ENCODE measurements at places on chromosomes 4 and X. TPM values are rescaled to one million over a fixed set of nuclear protein-coding genes. Genes with fewer than 3 reads are reported as not detected.
A peak's percentile ranks its signal among the peaks of the same experiment; 100 is the strongest.

DNA sequence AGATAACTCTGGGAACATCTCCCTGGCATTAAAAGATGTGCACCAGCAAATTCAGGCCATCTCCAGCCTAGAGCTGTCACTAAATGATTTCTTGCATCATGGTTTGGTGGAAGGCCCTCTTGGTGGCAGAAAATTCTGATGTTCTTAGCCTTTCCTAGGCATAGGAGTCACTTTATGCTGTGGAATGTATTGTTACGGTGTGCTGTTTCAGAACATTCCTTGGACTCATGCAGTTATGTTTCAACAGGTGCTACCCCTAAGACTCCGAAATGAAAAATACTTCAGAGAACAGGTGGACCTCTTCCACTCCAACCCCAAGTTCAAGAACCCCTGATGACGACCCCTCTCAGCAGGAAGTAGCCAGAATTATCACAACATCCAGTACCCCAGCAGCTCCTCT lies 20.3 kb upstream of the PAPSS1 start:
- H3K27me3 ChIP-seq: no peaks in the 10 kb centered on the region
- DNase-seq: no peak
- H3K4me1 ChIP-seq: peaks cover 33% of the 10 kb centered on the region
- no peaks in the 10 kb centered on the region for H3K36me3 ChIP-seq
- peak overlapping the region; percentile 93 for H3K27ac ChIP-seq
- no peak overlapping the region for H3K4me3 ChIP-seq

DNA sequence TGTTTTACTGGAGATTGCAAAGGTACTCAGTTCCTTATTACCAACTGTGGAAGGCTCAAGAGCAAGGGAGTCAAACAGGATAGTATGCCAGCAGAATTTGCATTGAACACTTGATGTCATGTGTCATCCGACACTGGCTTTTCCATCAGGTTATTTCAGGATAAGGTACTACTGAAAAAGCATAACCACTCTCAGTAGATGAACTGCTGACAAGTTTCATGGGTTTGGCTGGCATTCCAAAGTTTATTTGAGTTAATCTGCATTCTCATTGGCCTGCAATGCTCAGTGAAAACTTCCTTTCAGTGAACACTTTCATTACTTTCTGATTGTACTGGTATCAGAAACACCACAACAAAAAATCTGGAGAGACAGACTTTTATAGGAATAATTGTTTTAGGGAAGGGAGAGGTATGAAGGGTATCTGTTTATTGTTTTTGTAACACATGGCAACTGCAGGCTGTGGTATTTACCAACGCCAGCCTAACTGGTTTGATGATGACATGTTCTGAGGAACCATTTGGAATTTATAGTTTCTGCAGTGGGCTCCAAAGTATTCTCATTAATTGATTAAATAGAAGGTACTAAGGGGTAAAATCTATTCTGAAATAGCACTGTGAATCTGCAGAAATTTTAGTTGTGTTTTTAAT lies 345.7 kb upstream of the NR3C2 start:
- no peaks in the 10 kb centered on the region for H3K27me3 ChIP-seq
- DNase-seq: no peak
- H3K4me1 ChIP-seq: peaks cover 26% of the 10 kb centered on the region
- no peaks in the 10 kb centered on the region for H3K36me3 ChIP-seq

DNA sequence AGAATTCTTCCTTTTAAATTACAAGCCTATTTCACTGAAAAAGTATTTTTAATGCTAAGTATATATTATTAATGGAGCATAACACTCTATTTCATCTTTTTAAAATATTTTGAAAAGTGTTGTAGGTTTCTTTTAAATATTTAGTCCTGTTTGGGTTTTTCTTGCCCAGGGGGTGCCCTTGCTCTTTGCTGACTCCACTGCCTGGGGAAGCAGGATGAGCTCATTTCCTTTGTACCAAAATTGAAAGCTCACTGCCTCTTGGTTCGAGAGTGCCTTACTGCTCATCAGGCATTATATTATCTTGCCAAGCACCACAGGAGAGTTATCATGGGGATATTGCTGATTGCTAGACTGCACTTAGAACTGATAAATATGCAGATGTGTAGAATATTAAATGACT lies 819.2 kb downstream of the PCDH18 start:
- peaks cover 9% of the 10 kb centered on the region for H3K4me1 ChIP-seq
- no peak overlapping the region for H3K27ac ChIP-seq
- no peak for DNase-seq
- no peaks in the 10 kb centered on the region for H3K27me3 ChIP-seq
- H3K36me3 ChIP-seq: peaks cover 4% of the 10 kb centered on the region

Gene PLXNB3
- 3.6 TPM for total RNA-seq

DNA sequence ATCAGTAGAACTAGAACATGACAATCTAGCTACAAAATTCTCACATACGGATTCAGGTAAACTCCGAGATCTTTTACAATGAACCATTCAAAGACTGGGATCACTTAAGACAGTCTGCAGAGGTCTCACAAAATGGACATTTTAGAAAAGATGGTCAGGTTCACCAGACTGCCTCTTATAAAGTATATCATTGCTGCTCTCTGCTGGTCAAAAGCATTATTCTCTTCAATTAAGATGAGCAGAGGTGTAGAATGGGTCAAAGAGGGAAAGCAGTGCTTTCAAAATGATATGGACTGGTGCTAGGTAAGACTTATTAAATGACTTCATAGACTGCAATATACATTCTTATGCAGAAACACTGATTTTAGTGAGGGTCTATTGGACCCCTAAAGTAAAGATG lies 434.7 kb downstream of the PACRGL start:
- H3K27ac ChIP-seq: no peak overlapping the region
- peaks cover 3% of the 10 kb centered on the region for H3K27me3 ChIP-seq
- H3K4me3 ChIP-seq: no peak overlapping the region
- no peak for DNase-seq

DNA sequence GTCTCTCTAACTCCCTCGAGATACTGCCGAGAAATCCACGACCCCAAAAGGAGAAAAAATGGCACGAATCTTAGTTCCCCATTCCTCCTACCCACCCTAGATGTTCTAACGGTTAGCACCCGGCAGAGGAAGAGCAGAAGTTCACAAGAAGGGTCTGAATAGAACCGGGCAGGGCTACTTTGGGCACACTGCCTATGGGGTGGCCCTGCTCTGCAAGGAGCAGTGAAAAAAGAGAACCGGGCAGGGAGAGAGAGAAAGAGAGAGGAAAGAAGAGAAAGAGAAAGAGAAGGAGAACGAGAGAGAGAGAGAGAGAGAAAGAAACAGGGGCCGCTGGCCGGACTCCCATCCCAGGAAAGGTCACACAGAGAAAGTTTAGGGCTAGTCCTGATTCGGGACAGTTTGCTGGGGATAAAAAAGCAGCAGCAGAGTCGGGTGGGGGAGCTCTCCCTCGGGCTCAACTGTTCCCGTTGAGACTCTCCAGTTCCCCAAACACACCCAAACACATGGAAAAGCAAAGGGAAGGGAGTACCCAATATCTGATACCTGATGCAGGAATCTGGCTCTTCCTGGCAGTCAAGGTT lies 468 bp downstream of the GLA start:
- no peak for DNase-seq
- H3K27me3 ChIP-seq: no peaks in the 10 kb centered on the region
- H3K27ac ChIP-seq: peak overlapping the region; percentile 98
- peaks cover 10% of the 10 kb centered on the region for H3K36me3 ChIP-seq
- peaks cover 22% of the 10 kb centered on the region for H3K4me1 ChIP-seq

DNA sequence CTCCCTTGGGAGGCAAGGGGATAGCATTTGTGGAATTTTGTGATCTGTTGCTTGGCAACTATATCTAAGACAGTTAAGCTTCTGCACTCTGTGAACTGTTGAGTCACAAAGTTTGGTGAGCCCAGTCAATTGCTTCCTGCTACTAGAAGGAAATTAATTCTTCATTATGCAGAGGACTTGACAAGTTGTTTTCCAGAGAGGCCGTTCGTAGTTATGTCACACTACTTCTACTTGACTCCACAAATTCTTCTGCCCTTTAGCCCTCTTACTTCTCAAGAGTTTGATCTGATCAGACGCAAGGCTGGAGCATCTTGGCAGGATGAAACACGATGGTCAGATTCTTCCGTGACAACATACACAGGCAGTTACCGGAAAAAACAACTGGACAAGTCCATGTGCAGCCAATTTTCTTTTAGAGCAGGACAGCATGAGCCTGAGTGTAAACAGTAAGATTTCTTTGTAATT lies at the start of gene C4orf51:
C4orf51 (plus strand) TSS at position 156 of the 465 bp plus-strand sequence; CDS start at position 214, 58 bp downstream.
- peak within 1 kb of the TSS; percentile 80 for H3K27ac ChIP-seq
- H3K36me3 ChIP-seq: peaks cover 3% of the 10 kb centered on the region
- H3K4me3 ChIP-seq: no peak within 1 kb of the TSS
- H3K27me3 ChIP-seq: no peaks in the 10 kb centered on the region
- no peak for DNase-seq

GRCh38 chr4:128512767-128513322 lies 225.2 kb upstream of the PGRMC2 start:
- no peaks in the 10 kb centered on the region for H3K27me3 ChIP-seq
- H3K36me3 ChIP-seq: peaks cover 3% of the 10 kb centered on the region
- H3K27ac ChIP-seq: no peak overlapping the region
- no peak for DNase-seq
- H3K4me1 ChIP-seq: peaks cover 10% of the 10 kb centered on the region
- no peak overlapping the region for H3K4me3 ChIP-seq

DNA sequence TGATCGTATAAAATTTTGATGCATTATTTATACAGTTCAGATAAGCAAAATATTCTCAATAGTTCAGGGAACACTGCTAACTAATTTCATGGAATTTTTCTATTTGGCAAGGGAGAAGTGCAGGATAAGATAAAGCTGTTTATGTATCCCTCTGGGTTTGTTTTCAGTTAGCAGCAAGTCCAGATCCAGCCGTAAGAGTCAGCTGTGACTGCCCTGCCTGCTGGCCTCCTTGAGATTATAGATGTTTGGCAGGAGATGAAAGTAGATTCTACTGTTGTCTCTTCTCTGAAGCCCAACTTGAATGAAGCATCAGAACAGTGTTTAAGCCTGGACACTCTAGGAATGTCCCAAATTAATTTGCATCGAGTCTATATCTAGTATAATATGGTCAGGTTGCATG lies 29.5 kb downstream of the ANTXR2 start:
- H3K27ac ChIP-seq: peak overlapping the region; percentile 73
- peaks cover 26% of the 10 kb centered on the region for H3K4me1 ChIP-seq
- H3K27me3 ChIP-seq: no peaks in the 10 kb centered on the region
- H3K36me3 ChIP-seq: peaks cover 37% of the 10 kb centered on the region

- H3K27ac ChIP-seq: no peak overlapping the region
- DNase-seq: no peak
- peaks cover 10% of the 10 kb centered on the region for H3K4me1 ChIP-seq
- H3K27me3 ChIP-seq: no peaks in the 10 kb centered on the region
These were observed 32.7 kb downstream of the ACSL1 start for GRCh38 chr4:184792950-184793555.

DNA sequence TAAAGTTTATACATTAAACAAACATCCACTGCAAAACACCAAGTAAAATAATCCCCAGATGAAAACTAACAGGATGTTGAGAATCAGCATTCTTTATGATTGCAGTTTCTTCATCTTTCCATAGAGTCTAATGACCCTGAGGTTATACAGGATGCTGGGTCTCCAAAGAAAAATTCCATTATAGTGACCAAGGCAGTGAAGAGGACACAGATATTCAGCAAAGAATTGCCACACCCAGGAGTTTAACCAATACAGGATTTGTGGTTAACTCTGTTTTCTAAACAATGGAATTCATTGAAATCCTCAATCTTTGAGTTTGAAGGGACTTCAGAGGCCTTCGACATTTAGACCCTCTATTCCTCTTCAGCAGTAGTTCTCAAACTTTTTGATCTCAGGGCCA lies 76.2 kb upstream of the ESX1 start:
- H3K27me3 ChIP-seq: no peaks in the 10 kb centered on the region
- no peaks in the 10 kb centered on the region for H3K36me3 ChIP-seq
- no peaks in the 10 kb centered on the region for H3K4me1 ChIP-seq
- H3K4me3 ChIP-seq: no peak overlapping the region
- H3K27ac ChIP-seq: no peak overlapping the region

GRCh38 chr4:138789796-138790195 lies 225.8 kb upstream of the NOCT start:
- no peaks in the 10 kb centered on the region for H3K36me3 ChIP-seq
- H3K27me3 ChIP-seq: no peaks in the 10 kb centered on the region
- no peak overlapping the region for H3K4me3 ChIP-seq
- no peak for DNase-seq
- H3K4me1 ChIP-seq: peaks cover 2% of the 10 kb centered on the region

GRCh38 chr4:110104661-110105060 lies 93.8 kb downstream of the ELOVL6 start:
- no peak overlapping the region for H3K27ac ChIP-seq
- H3K27me3 ChIP-seq: no peaks in the 10 kb centered on the region

- H3K27me3 ChIP-seq: no peaks in the 10 kb centered on the region
- H3K4me1 ChIP-seq: no peaks in the 10 kb centered on the region
- H3K27ac ChIP-seq: no peak overlapping the region
These were observed 496.0 kb upstream of the AGA start for GRCh38 chr4:177938226-177938625.

DNA sequence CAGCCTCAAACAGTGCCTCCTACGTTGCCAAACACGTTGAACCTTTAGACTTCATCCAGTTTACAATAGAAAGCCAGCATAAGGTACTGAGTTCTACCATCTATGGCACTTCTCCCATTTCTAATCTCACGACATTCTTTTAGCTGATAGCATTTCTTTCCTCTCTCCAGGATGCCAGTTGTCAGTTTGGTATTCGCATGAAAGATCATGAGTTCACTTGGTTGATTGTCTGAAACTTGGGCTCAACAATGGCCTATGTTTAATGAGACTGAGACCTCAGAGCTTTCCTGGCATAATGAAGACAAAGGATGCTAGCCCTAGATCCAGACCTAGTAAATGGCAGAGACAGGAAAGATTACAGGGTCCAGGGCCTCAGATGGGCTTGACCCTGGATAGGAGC lies 69.2 kb upstream of the SPRY1 start:
- no peak for DNase-seq
- no peak overlapping the region for H3K27ac ChIP-seq
- H3K27me3 ChIP-seq: no peaks in the 10 kb centered on the region
- peaks cover 12% of the 10 kb centered on the region for H3K36me3 ChIP-seq
- H3K4me1 ChIP-seq: no peaks in the 10 kb centered on the region

Gene P2RY4
- total RNA-seq: 1.1 TPM

- H3K27ac ChIP-seq: no peak overlapping the region
- H3K36me3 ChIP-seq: no peaks in the 10 kb centered on the region
- no peak overlapping the region for H3K4me3 ChIP-seq
- H3K27me3 ChIP-seq: no peaks in the 10 kb centered on the region
- DNase-seq: no peak
These were observed 74.1 kb upstream of the PPP3CA start for GRCh38 chr4:101421386-101421785.

GRCh38 chr4:121650741-121651140 lies 46.0 kb downstream of the ANXA5 start:
- DNase-seq: no peak
- H3K4me1 ChIP-seq: no peaks in the 10 kb centered on the region
- H3K36me3 ChIP-seq: no peaks in the 10 kb centered on the region

DNA sequence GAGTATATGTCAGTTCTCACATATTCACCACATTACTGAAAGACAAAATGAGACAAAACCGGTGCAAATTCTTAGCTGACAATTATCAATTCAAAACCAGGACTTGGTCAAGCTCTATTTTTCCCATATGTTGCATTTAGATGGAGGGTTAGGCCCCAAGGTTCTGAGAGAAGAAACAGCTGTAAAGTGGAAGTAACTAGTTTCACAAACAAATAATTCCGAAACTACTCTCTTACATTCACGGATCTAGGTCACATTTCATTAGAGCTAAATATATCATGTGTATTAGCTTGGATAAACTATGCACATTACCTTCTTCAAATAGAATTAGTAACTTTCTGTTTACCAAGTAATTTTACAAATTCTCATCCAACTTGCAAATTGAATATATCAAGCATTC lies 3.7 kb upstream of the GABRA2 start:
- no peak overlapping the region for H3K4me3 ChIP-seq
- peaks cover 58% of the 10 kb centered on the region for H3K27me3 ChIP-seq
- H3K36me3 ChIP-seq: no peaks in the 10 kb centered on the region
- DNase-seq: no peak
